ENCODE measurements at places on chromosomes 4 and X. TPM values are rescaled to one million over a fixed set of nuclear protein-coding genes. Genes with fewer than 3 reads are reported as not detected.

DNA sequence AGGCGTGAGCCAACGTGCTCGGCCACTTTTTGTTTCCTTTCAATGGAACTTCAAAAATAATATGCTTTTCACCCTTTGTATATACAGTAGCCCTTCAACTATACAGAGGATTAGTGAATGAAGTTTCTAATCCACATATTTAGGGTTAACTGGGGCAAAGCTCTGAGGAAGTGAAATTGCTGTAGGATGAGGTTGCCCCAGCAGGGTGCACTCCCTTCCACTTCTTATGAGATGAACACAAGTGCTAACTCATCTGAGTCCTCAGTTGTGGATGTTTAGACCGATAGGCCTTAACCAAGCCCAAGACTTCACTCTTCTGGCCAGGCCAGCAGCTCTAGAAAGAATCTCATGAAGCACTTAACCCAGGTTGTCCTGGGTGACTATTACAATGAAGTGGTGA lies 29.1 kb upstream of the CT55 start:
- DNase-seq: no peak
- H3K4me3 ChIP-seq: no peak overlapping the region
- H3K27ac ChIP-seq: no peak overlapping the region
- no peaks in the 10 kb centered on the region for H3K27me3 ChIP-seq
- no peaks in the 10 kb centered on the region for H3K36me3 ChIP-seq

GRCh38 chr4:173311368-173311767 lies 22.8 kb downstream of the HMGB2 start:
- H3K36me3 ChIP-seq: no peaks in the 10 kb centered on the region
- H3K27ac ChIP-seq: no peak overlapping the region
- no peaks in the 10 kb centered on the region for H3K27me3 ChIP-seq
- no peak overlapping the region for H3K4me3 ChIP-seq
- 0 out of 2 replicates have a peak, but pooled peaks cover 7% of the 10 kb centered on the region for H3K4me1 ChIP-seq

- H3K4me3 ChIP-seq: no peak overlapping the region
- H3K27ac ChIP-seq: no peak overlapping the region
- H3K27me3 ChIP-seq: no peaks in the 10 kb centered on the region
- H3K36me3 ChIP-seq: no peaks in the 10 kb centered on the region
These were observed 223.8 kb upstream of the ZCCHC13 start for GRCh38 chrX:74080165-74080564.

The SMIM10L2A gene
- 5.0 TPM for total RNA-seq

GRCh38 chr4:57081651-57082621 lies 28.2 kb downstream of the IGFBP7 start:
- no peaks in the 10 kb centered on the region for H3K36me3 ChIP-seq
- H3K27me3 ChIP-seq: no peaks in the 10 kb centered on the region
- H3K4me3 ChIP-seq: no peak overlapping the region
- H3K27ac ChIP-seq: peak overlapping the region; percentile 81

The GPR78 gene
- 2.6 TPM for total RNA-seq

GRCh38 chrX:65821721-65822496 lies 154.5 kb downstream of the MSN start:
- H3K4me3 ChIP-seq: peak overlapping the region; percentile 50
- no peaks in the 10 kb centered on the region for H3K36me3 ChIP-seq
- peaks cover 13% of the 10 kb centered on the region for H3K27me3 ChIP-seq
- H3K27ac ChIP-seq: no peak overlapping the region
- no peaks in the 10 kb centered on the region for H3K4me1 ChIP-seq

DNA sequence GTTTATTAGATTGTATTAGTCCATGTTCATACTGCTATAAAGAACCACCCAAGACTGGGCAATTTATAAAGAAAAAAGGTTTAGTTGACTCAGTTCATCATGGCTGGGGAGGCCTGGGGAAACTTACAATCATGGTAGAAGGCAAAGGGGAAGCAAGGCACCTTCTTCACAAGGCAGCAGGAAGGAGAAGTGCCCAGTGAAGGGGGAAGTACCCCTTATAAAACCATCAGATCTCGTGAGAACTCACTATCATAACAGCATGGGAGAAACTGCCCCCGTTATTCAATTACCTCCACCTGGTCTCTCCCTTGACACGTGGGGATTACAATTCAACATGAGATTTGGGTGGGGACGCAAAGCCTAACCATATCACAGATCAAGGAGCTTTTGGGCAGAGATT lies 8.1 kb upstream of the HSD17B13 start:
- no peaks in the 10 kb centered on the region for H3K27me3 ChIP-seq
- no peaks in the 10 kb centered on the region for H3K4me1 ChIP-seq
- no peak for DNase-seq
- H3K27ac ChIP-seq: 0 out of 2 replicates have a peak overlapping the region, but pooled peaks have one; percentile 19
- H3K36me3 ChIP-seq: no peaks in the 10 kb centered on the region

The DGKK gene
- total RNA-seq: 8.1 TPM

DNA sequence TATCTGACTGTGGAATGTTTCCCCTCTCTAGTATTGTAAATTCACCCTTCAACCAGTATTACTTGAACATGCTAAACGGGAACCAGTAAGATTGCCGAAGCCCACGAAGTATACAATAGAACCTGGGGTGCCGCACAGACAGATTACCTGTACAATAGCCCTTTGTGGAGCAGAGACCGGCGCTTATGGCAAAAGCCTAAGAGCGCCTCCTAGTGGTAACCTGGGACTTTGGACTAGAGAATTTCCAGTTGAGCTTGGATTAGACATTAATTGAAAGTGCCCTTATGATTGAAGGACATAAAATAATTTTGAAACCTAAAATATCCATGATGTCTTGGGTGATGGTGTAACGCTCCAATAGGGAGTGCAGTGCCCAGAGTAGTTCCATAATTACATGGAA lies 14.1 kb downstream of the ZNF157 start:
- H3K36me3 ChIP-seq: no peaks in the 10 kb centered on the region
- peaks cover 14% of the 10 kb centered on the region for H3K4me1 ChIP-seq
- H3K27me3 ChIP-seq: no peaks in the 10 kb centered on the region
- no peak overlapping the region for H3K27ac ChIP-seq

- no peaks in the 10 kb centered on the region for H3K27me3 ChIP-seq
- no peak for DNase-seq
- no peak overlapping the region for H3K27ac ChIP-seq
- no peak overlapping the region for H3K4me3 ChIP-seq
- H3K36me3 ChIP-seq: no peaks in the 10 kb centered on the region
These were observed 244.1 kb downstream of the CRLF2 start for GRCh38 chrX:968148-968965.

The PNMA5 gene
- total RNA-seq: 0.49 TPM

DNA sequence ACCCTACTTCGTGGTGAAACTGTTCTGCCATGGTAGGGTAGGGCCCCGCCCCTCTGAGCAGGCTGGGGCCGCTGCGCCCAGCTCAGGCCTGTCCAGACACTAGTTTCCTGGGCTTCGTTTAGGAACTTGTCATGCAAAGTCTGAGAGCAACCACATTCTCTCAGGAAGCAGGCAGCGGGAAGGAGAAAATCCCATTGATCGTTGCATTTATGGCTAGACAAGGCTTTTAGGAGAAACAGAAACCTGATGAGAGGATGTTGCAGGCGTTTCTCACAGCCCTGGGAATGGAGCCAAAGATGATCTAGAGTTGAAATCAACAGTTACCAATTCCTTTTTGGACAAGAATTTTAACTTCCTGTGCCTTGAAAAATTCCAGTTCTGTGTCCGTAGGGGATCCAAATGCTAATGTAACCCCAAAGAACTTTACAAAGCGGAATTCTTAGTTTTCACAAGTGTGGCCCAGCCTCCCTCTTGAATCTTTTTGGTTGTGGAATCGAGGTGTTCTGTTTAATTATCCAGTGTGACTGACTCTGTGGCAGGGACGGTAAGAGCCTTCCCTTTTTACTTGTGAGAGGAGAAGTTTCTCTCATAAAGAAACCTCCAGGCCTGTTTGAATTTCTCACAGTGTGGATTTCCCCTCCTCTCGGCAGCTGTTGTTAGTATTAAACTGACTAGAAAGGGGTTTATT lies 4.5 kb upstream of the CXCL9 start:
- H3K27me3 ChIP-seq: no peaks in the 10 kb centered on the region
- peaks cover 16% of the 10 kb centered on the region for H3K4me1 ChIP-seq
- 0 out of 2 replicates have a peak overlapping the region, but pooled peaks have one; percentile 1 for H3K27ac ChIP-seq
- DNase-seq: peak; percentile 51

The YY2 gene
- 1.6 TPM for total RNA-seq

The ACOX3 gene
- 17.2 TPM for total RNA-seq

- H3K27me3 ChIP-seq: peaks cover 12% of the 10 kb centered on the region
- no peak overlapping the region for H3K27ac ChIP-seq
- no peak for DNase-seq
- H3K4me3 ChIP-seq: no peak overlapping the region
- peaks cover 36% of the 10 kb centered on the region for H3K4me1 ChIP-seq
- no peaks in the 10 kb centered on the region for H3K36me3 ChIP-seq
These were observed 8.3 kb downstream of the ARHGAP10 start for GRCh38 chr4:147740176-147740575.

DNA sequence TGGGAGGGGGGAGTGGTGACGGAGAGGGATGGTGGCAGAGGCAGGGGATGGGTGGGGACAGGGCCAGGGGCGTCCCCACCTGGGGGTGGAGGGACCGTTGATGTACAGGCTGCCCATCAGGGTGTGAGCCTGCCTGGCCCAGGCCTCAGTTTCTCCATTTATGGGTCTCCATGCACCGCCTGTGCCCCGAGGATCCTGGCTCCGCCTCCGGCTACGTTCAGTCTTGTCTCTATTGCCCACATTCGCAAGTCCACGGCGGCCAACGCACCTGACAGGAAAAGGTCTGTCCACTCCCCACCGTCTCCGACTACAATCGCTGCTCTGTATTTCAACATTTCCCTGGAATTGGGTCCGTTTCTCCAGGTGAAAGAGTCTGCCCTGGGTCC lies 96.3 kb upstream of the NKX1-1 start:
- H3K27me3 ChIP-seq: no peaks in the 10 kb centered on the region
- H3K4me3 ChIP-seq: no peak overlapping the region
- H3K4me1 ChIP-seq: no peaks in the 10 kb centered on the region
- H3K27ac ChIP-seq: no peak overlapping the region
- no peaks in the 10 kb centered on the region for H3K36me3 ChIP-seq

DNA sequence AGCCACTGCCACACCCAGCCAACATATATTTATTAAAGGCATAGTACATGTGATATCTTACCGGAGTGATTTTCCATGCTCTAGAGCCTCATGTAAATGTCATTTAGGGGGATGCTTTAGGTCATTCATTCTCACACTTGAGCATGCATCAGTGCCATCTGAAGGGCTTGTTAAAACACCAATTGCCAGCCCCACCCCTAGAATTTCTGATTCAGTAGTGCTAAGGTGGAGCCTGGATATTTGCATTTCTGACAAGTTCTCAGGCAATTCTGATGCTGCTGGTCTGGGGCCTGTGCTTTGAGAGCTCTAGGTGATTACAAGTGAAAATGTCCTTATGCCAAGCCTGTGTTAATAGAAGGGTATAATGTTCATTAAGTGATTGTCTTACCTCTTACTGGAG lies 107.7 kb downstream of the PHEX start:
- no peak overlapping the region for H3K4me3 ChIP-seq
- H3K4me1 ChIP-seq: no peaks in the 10 kb centered on the region
- H3K27me3 ChIP-seq: no peaks in the 10 kb centered on the region
- H3K36me3 ChIP-seq: no peaks in the 10 kb centered on the region
- DNase-seq: no peak
- no peak overlapping the region for H3K27ac ChIP-seq

DNA sequence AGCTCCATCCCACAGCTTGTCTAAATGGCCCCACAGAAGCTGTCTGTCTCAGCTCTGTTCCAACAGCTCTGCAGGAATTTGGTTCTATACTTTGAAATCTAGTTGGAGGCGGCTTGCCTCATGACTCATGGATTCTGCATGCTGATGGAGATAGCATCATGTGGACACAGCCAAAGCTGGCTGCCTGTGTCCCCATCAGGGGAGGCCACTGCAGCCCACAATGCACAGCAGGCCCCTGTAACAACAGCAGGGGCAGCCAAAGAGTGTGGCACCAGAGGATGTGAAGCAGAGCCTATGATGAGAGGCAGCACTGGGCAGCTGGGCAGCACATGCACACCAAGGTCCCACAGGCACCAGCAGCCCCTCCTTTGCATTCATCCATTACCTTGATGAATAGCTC lies 67.2 kb downstream of the DCAF12L1 start:
- no peak overlapping the region for H3K4me3 ChIP-seq
- no peak overlapping the region for H3K27ac ChIP-seq
- no peaks in the 10 kb centered on the region for H3K4me1 ChIP-seq

The HPGD gene
- 4.1 TPM for total RNA-seq

- no peak overlapping the region for H3K27ac ChIP-seq
- no peak for DNase-seq
These were observed 15.7 kb upstream of the MAGEA10 start for GRCh38 chrX:152154050-152154449.

- no peak overlapping the region for H3K4me3 ChIP-seq
- no peaks in the 10 kb centered on the region for H3K27me3 ChIP-seq
- H3K27ac ChIP-seq: no peak overlapping the region
These were observed 64.1 kb downstream of the TMA16 start for GRCh38 chr4:163558539-163559044.

The XG gene
- total RNA-seq: 0.97 TPM

DNA sequence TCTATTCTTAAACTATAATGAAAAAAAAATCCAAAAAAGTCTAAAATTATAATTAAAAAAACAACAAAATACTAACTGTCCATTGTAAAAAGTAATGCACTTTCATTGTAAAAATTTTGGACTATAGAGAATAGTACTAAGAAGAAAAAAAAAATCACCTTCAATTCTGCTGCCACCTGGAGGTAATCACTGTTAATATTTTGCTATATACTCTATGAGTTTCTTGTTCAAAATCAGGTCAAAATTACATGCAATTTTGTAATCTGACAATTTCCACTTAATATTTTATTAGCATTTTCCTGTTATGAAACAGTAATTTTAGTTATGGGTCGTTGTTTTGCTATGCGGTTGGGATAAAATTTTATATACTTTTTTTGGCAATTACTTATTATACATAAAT lies 62.0 kb downstream of the HTT start:
- no peaks in the 10 kb centered on the region for H3K4me1 ChIP-seq
- no peaks in the 10 kb centered on the region for H3K27me3 ChIP-seq
- no peak overlapping the region for H3K4me3 ChIP-seq
- peaks cover 50% of the 10 kb centered on the region for H3K36me3 ChIP-seq

The NHS gene
- 8.2 TPM for total RNA-seq

DNA sequence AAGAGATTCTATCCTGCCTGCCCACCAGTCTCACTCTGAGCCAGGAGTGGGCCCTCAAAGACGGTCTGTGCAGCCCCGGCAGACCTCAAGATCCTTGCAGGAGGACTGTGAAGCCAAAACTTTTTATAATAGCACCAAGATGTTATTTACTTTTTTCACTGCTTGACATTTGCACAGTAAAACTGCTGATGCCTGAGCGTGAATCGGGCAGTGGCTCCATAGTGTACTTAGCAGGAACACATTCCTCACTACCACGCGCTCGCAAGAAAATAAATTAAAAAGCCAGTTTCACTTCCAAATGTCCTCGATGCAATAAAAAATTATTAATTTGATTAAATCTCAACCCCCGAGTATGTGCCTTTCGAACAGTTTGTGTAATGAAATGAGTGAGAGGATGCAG lies 22.5 kb downstream of the GPM6B start:
- H3K4me1 ChIP-seq: 0 out of 2 replicates have a peak, but pooled peaks cover 6% of the 10 kb centered on the region
- no peaks in the 10 kb centered on the region for H3K27me3 ChIP-seq
- H3K27ac ChIP-seq: no peak overlapping the region

The TSPAN7 gene
- total RNA-seq: 7.2 TPM
